Pons (tissue), 1 donor: ENCODE measurements at places on chromosomes 7 and 10.

DNA sequence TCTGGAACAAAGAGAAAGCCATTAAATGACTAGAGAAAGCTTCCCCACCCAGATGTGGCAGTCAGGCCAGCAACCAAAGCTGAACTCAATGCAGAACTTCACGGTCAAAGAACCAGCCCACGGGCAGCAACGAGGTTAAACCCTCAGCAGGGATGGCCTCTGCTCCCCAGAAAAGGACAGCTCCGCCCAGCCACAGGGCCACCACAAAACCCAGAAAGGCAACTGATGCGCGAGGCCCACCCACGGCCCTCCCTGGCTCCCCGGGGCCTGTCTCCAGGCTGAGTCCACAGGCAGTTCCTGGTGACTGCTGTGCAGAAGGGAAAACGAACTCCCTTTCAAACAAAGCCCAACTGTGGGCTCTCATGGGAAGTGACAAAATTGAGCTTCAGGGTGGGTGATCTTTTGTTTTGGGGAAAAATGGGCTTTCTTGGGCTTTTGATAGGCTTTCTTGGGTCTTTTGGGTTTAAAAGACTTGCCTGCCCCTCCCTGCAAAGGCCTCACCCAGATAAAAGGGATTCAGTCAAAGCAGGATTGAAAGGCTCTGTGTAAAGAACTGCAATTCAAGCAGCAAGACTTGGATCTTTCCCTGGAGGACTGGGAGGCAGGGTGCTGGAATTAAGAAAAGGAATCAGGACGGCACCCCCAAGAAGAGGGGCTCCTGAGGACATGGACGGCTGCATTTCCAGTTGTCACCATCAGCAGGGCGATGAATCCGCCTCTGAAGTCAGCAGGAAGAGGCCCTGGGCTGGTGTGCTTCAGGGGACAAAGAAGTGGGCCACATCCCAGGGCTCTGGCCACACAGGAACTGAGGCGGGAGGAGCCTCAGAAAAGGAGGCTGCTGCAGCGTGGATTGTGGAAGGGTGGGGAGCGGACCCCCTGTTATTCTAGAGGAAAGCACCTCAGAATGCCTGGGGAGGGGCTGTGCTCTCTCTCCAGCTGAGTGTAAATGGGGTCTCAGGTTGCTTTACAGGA lies 209.9 kb downstream of the USP6NL start:
- DNase-seq, result no peak

DNA sequence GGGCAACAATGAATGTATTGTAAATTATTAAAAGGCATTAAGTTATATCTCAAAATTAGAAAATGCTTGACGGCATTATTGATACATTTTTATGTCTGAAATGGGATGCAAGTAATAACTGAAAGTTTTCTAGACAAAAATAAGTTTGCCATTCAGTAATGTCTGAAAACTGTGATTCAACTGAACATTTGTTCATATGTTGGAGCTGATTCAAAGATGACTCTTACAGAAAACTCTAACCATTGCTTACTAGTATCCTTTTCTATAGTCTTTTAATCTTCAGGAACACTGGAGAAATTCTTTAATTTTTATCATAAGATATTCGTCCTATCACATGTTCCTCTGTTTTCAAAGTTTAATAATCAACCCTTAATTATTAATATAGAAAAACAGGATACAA lies 71.1 kb upstream of the TFEC start:
- no peak for DNase-seq

- peak; percentile 31 for DNase-seq
Observed at GRCh38 chr10:77428691-77429395, 208.8 kb downstream of the KCNMA1 start.

DNA sequence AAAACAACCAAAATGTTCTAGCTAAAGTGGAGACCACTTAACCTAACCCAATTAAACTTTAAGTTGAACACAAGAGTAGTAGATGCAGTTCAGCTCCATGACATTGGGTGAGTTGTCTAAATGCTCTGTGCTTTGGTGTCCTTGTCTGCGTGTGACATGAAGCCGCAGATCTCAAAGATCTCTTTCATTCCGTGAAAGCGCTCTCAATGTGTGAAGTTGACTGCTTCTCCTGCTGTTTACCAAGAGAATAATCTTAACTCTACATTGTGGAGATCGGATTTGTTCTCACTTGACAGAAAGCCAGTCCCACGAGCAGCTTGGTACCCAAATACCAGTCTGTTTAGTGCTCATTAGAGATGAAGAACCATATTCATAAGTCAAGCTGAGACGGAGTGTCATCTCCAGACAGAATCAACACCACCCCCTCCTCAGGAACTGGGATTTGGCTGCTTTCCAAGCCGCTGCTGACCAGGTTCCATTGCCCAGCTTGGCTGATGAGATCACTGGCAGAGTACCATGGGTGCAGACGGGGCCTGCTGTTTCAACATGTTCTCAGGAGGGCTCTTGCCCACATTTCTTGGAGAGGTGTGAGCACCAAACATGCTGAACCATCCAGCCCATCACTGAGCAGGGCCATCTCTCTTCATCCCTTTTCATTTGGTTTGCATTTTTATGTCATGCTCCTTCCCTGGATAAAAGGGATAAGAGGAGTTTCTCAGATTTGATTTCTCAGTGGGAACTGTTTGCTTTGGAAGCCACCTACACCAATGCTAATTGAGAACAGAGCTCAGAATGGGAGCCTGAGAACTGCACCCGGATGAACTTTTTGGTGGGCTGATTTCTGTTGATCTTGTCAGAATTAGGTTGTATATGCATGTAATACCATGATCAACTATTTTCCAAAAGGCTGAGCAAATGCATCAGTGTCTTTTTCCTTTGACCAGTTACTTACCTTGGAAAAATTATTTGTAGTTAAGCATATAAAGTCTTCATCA lies 95.8 kb upstream of the AGBL3 start:
- peak; percentile 87 for DNase-seq

- DNase-seq, result no peak
Observed at GRCh38 chr7:63025815-63026214, 972.8 kb upstream of the ZNF722 start.

DNA sequence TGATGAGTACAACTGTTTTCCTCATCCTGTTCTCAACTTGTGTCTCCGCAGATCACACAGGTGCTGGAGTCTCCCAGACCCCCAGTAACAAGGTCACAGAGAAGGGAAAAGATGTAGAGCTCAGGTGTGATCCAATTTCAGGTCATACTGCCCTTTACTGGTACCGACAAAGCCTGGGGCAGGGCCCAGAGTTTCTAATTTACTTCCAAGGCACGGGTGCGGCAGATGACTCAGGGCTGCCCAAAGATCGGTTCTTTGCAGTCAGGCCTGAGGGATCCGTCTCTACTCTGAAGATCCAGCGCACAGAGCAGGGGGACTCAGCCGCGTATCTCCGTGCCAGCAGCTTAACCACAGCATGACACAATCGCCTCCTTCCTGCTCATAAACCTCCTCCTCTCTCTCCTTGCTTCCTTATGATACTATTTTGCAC lies 126.7 kb upstream of the PRSS58 start:
- no peak for DNase-seq

DNA sequence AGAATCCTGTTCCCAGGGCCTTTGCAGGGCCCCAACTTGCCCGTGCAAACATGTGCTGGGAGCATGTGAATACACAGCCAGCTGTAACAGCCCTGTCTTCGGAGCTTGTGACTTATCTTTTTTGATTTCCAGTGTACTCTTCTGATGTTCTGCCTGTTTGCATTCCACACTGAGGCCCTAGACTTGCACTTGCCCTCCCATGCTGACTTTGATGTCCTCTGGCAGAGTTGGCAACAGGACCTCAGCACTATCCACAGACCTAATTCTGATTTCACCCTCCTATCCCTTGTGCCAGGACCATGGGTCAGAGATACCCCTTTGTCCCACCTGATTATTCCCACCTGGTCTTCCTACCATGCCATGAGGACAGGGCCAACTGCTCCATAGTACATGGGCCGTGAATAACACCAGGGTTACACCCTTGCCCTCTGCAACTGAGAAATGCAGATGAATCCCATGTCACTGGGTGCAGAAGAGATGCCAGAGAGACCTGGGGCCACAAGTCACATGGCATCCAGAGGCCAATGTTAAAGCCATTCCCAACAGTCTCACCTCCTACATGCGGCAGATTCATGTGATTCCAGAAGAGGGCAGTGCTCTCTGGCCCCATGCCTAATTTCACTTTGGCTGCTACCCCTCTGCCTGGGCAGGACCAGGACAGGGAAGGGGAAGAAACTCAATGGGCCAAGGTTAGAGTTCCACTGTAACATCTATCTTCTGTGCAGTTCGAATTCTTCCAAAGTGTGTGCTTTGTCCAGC lies 43.0 kb downstream of the SCRN1 start:
- no peak for DNase-seq

GRCh38 chr7:36777062-36777461 lies 52.8 kb upstream of the AOAH start:
- no peak for DNase-seq

DNA sequence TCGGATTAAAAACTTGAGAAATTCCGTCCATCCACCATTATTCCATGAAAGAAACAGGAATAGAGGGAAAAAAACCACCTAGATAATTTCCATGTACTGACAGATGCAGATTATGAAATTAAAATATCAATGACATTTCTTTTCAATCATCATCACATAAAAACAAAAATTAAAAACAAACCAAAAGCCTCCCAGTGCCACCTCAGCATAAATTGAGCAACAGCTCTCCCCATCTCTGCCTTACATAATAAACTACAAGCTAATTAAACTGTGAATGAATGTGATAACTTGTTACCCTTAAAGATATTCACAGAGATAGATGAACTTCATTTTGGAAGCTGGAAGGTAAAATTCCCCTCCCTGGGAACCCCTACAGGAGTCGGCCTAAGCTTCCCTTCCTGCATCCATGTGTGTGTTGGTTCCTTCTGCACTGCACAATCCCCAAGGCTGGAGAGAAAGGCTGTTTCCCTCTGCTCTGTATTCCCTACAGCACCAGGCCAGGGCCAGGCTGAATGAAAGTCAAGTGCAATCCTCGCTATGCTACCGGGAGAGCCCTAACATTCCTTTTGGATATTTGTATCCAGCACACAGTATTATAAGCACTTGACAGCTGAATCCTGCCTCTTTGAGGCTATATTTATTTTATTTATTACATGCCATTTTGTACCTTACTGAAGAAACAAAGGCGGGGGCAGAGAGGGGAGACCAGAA lies 8.1 kb downstream of the CCDC6 start:
- no peak for DNase-seq

GRCh38 chr7:89072081-89072480 lies 276.5 kb upstream of the TEX47 start:
- DNase-seq, result no peak

DNA sequence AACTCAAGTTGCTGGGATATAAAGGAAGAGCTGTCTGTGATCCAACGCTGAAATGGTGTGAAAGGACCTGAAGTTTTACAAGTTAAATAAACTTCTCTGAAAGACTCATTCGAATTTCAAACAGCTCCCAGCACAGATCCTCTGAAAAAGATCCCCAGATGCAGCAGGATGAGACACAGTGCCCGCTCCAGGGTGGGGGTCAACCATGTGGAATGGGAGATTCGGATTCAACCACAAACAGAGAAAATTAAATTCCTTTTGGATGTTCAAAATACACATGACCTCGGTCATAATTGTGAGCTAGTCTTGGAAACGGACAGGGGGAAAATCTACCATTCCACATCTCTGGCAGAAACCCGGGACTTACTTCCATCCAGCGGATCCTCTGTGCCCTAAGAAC lies 119.6 kb downstream of the PRKAG2 start:
- DNase-seq, result no peak
